NCI-H146 (cell line): ENCODE measurements at places on chromosomes 12 and 14.

- no peak for DNase-seq
These were observed 92.0 kb downstream of the EPS8 start for GRCh38 chr12:15697201-15697600.

GRCh38 chr14:91164676-91165075 lies 50.8 kb downstream of the DGLUCY start:
- peak; percentile 47 for DNase-seq

- DNase-seq = no peak
These were observed 89.8 kb downstream of the RERG start for GRCh38 chr12:15131431-15131830.

DNA sequence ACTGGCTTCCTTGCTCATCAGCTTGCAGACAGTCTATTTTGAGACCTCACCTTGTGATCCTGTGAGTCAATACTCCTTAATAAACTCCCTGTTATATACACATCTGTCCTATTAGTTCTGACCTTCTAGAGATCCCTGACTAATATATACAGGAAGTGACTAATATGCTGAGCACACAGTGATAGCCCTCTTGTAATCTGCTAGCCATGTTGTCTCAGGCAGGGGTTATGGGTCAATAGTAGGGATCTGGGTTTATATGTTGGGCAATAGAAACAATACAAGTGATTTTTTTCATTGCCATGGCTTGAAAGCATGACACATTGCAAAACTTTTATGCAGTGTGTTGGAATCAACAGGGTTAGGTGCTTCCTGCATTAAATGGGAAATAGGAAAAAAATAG lies 562.2 kb downstream of the GALC start:
- peak; percentile 0 for DNase-seq

- peak; percentile 29 for DNase-seq
These were observed 57.4 kb downstream of the RPH3A start for GRCh38 chr12:112848972-112849371.
